ENCODE measurements at places on chromosomes 16 and 17.
A peak's percentile ranks its signal among the peaks of the same experiment; 100 is the strongest.

GRCh38 chr17:32276171-32276601, 10.6 kb downstream of the RHBDL3 start:
- no peak for DNase-seq

- no peak for DNase-seq
Measured at GRCh38 chr17:50133028-50133768, 3.2 kb upstream of the SAMD14 start.

- no peak for DNase-seq
Measured at GRCh38 chr17:8643855-8644506, 13.5 kb upstream of the MYH10 start.

- no peak for DNase-seq
Measured at GRCh38 chr17:51434434-51435170, 174.3 kb downstream of the UTP18 start.

- DNase-seq = no peak
Measured at GRCh38 chr17:18031955-18032354, 7.0 kb downstream of the ATPAF2 start.

- DNase-seq = no peak
Measured at GRCh38 chr16:65781363-65781762, 585.1 kb upstream of the CDH5 start.

DNA sequence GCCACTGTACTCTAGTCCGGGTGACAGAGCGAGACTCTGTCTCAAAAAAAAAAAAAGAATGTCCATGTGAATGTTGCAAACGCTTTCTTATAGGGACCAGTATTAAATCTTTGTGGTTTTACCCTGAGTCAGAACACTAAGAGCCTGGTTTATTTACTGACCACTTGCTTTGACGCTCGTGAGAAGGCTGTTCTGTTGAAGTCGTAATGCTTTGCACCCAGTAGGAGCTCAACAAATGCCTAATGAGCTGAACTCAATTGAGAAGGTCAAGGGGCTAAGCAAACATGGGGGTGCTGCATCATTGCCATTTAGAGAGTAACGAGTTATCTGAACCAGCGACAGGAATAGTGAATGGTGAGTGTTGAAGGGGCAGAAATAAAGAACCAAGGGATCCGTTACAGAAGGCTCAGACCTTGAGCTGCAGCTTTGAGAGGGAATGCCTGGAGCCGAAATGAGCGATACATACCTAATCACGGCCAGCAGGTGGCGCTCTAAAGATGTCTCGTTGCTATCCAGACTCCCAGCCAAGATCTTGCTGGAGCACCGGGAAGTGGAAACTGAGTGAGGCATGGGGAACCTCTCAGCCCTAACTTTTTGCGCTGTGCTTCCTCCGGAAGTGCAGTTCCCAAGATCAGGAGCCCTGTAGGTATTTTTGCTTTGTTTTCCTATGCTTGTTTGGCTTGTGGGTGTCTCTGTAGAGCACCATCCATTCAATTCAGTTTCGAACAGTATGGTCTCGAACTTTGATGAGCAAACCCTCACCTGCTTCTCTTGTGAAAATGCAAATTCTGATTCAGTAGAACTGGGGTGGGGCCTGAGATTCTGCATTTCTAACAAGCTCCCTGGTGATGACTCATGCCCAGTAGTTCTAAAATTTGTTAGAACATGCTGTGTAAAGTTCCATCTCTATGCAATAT, 12.6 kb upstream of the RNF222 start:
- peak; percentile 36 for DNase-seq

DNA sequence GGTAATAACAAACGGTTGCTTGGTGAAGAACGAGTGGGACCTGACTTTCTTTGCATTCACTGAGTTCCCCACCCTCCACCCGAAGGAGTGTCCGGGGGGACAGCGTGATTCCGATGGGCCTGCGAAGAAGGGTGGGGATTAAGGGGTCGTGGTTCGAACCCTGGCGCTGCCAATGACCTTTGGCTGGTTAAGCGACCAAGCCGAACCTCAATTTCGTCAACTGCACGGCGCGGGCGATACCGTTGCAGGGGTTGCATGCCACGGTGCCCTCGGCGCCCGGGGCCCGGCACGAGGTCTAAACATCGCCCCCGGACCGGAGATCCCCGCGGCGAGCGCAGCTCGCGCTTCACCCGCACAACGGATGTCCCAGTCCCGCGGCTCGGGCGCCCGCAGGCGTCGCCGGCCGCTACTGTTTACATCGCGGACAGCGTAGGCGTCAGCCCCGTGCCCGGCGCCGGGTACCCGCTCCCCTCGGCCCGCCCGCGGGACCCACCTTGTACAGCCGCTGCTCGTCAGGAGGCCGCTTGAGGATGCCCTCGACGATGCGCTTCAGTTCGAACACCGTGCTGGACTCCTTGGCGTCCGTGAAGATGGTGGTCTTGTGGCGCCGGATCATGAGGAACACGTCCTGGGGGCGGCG, 460 bp downstream of the ELOB start:
- DNase-seq = no peak

- no peak for DNase-seq
Measured at GRCh38 chr17:6241996-6242395, 171.8 kb downstream of the WSCD1 start.

DNA sequence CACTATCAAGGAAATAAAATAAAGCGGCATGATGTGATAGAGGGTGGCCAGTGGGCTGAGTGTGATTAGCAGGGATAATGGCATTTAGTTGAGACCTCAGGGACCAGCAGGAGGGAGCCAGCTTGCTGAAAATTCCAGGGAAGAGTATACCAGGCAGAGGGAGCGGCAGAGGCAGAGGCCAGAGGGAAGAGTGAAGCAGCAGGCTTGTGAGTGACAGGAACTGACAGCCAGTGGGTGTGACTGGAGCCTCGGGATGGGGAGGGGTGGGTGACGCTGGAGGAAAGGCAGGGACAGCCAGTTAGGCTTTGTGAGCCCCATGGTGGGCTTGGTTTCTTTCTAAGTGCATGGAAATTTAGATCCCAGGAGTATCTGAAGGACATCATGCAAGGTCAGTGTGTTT, 209.7 kb upstream of the CACNG3 start:
- DNase-seq = no peak

DNA sequence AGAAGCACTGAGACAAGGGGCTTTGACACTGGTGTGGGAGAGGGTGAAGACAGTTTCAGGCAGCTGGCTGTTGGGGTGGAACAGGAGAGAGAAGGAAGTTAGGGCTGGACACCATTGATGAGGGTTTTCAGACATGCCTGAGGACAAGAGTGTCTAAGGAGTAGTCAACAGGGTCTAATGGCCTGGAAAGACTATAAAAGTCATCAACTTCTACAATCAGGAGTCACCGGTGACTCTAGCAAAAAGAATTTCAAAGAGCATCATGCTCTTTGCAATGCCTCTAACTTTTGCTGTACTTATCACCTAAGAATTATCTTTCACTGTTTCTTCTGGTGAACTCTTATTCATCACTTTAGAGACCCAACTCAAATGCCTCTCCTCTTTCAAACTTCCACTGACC, 213.9 kb downstream of the C16orf78 start:
- DNase-seq = no peak

DNA sequence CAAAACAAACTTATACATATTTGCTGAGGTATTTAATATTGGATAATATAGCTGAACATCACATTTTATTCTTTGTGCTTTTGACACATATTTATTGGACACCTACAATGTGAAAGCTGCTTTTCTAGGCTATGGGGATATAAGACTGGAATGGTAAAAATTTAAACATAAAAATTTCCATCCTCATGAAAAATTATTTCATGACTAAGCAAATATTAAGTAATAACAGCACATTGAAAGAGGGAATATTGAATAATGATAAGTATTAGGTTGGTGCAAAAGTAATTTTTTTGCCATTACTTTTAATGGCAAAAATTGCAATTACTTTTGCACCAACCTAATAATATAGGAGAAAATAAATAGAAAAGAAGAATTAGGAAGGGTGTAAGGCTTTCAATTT, 972.5 kb upstream of the CDH8 start:
- DNase-seq = no peak

- no peak for DNase-seq
Measured at GRCh38 chr16:87824991-87825841, 44.1 kb downstream of the SLC7A5 start.

DNA sequence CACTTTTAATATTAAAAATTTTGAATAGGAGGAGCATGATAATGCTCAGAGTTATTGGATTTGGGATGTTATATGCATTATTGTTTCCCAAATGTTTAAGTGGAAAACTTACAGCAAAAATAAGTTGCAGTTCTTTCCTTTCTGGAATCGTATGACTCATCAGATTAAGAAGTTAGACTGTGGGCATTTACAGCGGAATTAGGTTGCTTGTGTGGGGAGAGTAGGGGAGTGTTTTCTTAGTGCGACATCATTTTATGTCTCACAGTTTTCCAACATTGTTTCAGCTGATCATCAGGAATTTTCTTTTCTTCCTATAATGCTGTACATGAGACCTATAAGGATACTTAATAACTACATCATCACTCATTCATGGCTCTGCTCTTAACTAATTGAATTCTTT, 1631.8 kb downstream of the CDH8 start:
- DNase-seq = no peak

DNA sequence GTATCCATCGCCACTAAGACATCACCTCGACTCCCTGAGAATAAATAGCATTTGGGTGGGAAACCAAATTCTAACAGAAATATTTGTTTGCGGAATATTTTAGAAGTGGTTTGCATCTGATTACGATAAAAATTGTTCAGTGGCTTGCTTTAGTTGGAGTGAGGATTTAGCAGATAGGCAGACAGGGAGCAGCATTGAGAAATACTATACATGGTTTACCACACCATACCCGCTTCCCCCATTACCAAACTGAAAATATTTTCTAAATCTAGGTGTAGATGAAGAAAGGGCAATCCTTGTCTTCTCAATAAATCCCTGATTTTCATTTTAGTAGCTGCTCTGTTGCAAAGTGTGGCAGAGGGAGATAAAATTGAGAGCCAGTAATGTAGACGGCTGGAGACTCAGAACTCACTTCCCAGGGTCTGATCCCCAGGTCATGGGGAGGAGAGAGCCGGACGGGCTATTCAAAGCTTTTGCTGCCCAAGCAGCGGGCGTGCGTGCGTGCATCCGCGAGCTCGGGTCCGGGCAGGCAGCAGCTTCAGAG, 808 bp upstream of the BAHCC1 start:
- no peak for DNase-seq

DNA sequence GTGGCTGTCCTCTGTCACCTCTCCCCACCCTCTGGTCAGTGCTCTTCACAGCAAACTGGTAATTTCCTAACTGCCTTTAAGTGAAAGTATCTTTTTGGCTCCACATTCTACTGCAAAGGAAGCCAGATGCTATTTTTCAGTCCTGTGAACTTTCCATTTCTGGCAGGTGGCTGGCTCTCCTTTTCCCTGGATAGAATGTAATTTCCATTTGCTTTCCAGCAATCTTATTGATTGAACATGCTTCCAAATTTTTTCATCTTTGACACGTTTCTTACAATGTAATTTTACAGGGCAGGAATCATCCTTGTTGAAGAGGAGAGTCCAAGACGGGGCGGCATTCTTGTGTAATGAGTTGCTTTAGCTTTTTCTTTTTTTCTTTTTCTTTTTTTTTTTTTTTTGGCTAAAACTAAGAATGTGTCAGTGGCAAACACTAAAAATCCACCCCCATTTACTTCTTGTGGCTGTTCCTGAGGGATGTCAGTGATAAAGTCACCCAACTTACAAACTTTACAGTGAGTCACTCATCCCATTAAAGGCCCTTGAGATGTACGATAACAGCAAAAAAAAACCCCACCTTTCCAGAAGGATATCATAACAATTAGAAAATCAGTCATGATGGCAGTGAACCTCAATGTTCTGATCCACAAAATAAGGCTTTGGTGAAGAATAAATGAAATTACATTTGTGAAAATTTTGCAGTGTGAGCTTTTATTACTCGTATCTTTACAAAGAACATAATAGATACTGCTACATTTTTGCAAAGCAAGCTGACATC, 29.4 kb upstream of the PRKCA start:
- DNase-seq = no peak

GRCh38 chr17:35079547-35080423, 16.3 kb upstream of the RFFL start:
- no peak for DNase-seq

- no peak for DNase-seq
Measured at GRCh38 chr17:26773189-26774188, 520.4 kb upstream of the WSB1 start.

GRCh38 chr16:28473714-28474265, 1.7 kb upstream of the NPIPB7 start:
- DNase-seq = no peak

- DNase-seq = no peak
Measured at GRCh38 chr16:20074099-20074991, 655 bp upstream of the GPR139 start.

DNA sequence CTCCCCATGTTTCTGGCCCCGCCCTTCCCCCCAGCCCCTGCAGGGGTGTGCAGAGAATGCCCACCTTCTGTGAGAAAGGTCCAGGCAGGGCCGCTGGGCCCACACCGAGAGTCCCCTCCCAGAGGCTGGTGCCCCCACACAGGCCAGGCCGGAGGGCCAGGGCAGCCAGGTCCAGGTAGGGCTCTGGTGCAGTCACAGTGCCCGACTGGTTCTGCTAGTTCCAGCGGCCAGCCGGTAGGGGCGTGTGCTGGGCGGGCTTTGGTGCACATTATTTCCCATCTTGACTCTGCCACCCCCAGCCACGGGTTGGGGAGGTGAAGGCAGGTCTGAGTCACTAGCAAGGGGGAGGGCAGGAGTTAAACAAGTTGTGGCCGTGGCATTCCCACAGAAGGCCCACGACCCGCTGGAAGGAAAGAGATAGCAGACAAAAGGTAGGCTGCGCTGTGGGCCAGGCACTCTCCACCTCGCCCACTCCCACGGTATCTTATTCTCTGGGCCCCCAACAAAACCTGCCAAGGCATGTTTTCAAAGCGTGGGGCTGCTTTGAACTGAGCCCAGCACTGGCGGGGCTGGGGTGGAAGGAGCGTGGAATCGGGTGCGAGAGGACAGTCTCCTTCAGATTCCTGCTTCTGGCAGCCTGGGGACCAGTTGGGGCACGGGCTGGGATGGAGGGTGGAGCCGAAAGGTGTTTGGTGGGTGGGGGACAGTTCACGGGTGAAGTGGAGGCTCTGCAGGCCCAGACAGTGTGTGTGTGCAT, 1.9 kb downstream of the EPN3 start:
- DNase-seq = no peak

DNA sequence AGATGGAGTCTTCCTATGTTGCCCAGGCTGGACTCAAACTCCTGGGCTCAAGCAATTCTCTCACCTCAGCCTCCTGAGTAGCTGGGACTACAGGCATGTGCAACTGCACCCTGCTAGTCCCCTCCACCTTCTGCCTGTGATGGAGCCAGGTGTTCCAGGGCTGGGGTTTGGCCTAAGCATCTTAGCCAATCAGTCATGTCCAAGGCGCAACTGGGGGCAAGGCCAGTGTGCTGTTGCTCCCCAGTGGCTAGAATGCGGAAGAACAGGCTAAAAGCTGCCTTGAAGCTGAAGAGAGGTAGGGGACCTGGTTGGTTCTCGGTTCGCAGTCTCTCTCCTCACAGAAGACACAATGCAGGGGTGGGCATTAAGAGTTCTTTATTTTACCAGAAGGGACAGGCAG, 18.6 kb downstream of the FLOT2 start:
- no peak for DNase-seq

GRCh38 chr16:21613781-21614180, 14.4 kb downstream of the METTL9 start:
- no peak for DNase-seq
